Activated naive CD8-positive, alpha-beta T cell treated with anti-CD3 and anti-CD28 coated beads, Interleukin-2, amount 10 ng/mL, durations not matched to agents 7 days and 5 days (primary cell): ENCODE measurements at places on chromosomes 6 and 20. TPM values are rescaled to one million over a fixed set of nuclear protein-coding genes. Genes with fewer than 3 reads are reported as not detected.

The IMPG1 gene
- not detected for total RNA-seq

The IL20RA gene
- not detected for total RNA-seq

The ZSWIM1 gene
- 12.2 TPM for total RNA-seq

The RAB5IF gene
- 73.1 TPM for total RNA-seq

The POM121L2 gene
- not detected for total RNA-seq

The CCN2 gene
- total RNA-seq: not detected

The RBPJL gene
- total RNA-seq: not detected

The SLC13A3 gene
- 0.30 TPM for total RNA-seq

The RAMACL gene
- 0.44 TPM for total RNA-seq

The CYP24A1 gene
- total RNA-seq: 0.58 TPM

The BPIFA1 gene
- not detected for total RNA-seq

The BAK1 gene
- 48.1 TPM for total RNA-seq

The NELFE gene
- total RNA-seq: 62.5 TPM

The PDYN gene
- not detected for total RNA-seq

The SLC17A1 gene
- not detected for total RNA-seq

The SLC16A10 gene
- total RNA-seq: 7.1 TPM

The ANGPT4 gene
- not detected for total RNA-seq

The GPSM3 gene
- total RNA-seq: 260 TPM

The SSTR4 gene
- total RNA-seq: not detected

The CTCFL gene
- not detected for total RNA-seq

The DSP gene
- 0.17 TPM for total RNA-seq

The GSTA3 gene
- total RNA-seq: not detected

The LRFN2 gene
- not detected for total RNA-seq

The TSHZ2 gene
- total RNA-seq: 0.44 TPM
